ENCODE measurements at places on chromosomes 5 and 9. TPM values are rescaled to one million over a fixed set of nuclear protein-coding genes. Genes with fewer than 3 reads are reported as not detected.
A peak's percentile ranks its signal among the peaks of the same experiment; 100 is the strongest.

The DNAI1 gene
- 0.08 TPM for total RNA-seq

The MOCS2 gene
- total RNA-seq: 37.4 TPM

The SLC34A3 gene
- not detected for total RNA-seq

DNA sequence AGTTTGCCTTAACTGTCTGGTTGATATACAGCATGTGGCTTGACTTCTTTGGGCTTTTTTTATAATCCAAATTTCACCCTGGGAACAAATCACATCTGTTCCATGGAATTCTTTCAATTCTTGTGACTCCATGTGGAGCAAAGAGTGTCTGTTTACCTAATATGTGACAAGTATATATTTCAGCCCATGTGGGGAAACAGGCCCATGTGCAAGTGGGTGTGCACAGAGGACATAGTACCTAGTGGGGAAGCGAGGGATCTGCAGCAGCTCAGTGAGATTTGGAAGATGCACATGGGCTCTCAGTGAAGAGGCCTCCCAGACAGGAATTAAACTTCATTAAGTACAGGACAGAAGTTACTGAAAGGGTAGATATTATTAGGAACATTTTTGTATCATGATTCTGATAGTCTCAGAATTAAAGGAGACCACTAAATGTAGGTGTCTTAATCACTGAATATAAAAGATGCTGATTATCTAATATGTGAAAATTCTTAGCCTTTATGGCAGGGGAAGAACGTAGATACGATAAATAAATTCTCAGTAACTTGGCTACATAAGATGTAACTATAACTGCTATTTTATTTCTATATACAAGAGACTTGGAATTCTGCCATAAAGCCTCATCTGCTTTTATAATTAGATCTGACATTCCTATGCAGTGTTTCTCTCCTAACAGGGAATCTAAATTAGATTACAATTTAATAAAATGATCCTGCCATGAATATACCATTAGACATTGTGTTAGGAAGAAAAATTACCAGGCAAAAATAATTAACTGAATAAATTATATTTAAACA lies 181.2 kb downstream of the SLC12A2 start:
- H3K27ac ChIP-seq: no peak overlapping the region
- no peaks in the 10 kb centered on the region for H3K4me1 ChIP-seq
- H3K4me3 ChIP-seq: no peak overlapping the region
- no peaks in the 10 kb centered on the region for H3K27me3 ChIP-seq
- H3K36me3 ChIP-seq: peaks cover 5% of the 10 kb centered on the region

DNA sequence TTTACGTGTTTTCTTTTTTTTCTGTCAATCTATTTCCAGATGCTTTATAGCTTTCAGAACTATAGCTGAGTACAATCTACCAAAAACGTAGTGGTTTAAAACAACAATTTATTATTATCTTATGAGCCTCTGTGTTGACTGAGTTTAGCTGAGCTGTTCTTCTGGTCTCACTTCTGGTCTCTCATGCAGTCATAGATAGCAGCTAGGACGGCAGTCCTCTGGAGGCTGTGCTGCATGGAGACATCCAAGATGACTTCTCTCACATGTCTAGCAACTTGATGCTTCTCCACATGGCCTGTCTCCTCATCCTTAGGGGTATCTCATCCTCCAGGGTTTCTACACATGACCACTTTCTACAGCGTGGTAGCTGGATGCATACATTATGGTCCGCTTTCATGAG lies 22.0 kb upstream of the RAD23B start:
- H3K27me3 ChIP-seq: no peaks in the 10 kb centered on the region
- DNase-seq: no peak
- H3K4me1 ChIP-seq: peaks cover 8% of the 10 kb centered on the region

- H3K4me3 ChIP-seq: no peak overlapping the region
- DNase-seq: peak; percentile 5
- no peak overlapping the region for H3K27ac ChIP-seq
- no peaks in the 10 kb centered on the region for H3K27me3 ChIP-seq
- H3K36me3 ChIP-seq: no peaks in the 10 kb centered on the region
- H3K4me1 ChIP-seq: no peaks in the 10 kb centered on the region
Observed at GRCh38 chr9:15191378-15191777, 115.6 kb downstream of the TTC39B start.

GRCh38 chr9:5361326-5362010 lies 21.8 kb upstream of the RLN1 start:
- H3K27me3 ChIP-seq: no peaks in the 10 kb centered on the region
- DNase-seq: peak; percentile 2
- peak overlapping the region; percentile 54 for H3K27ac ChIP-seq

DNA sequence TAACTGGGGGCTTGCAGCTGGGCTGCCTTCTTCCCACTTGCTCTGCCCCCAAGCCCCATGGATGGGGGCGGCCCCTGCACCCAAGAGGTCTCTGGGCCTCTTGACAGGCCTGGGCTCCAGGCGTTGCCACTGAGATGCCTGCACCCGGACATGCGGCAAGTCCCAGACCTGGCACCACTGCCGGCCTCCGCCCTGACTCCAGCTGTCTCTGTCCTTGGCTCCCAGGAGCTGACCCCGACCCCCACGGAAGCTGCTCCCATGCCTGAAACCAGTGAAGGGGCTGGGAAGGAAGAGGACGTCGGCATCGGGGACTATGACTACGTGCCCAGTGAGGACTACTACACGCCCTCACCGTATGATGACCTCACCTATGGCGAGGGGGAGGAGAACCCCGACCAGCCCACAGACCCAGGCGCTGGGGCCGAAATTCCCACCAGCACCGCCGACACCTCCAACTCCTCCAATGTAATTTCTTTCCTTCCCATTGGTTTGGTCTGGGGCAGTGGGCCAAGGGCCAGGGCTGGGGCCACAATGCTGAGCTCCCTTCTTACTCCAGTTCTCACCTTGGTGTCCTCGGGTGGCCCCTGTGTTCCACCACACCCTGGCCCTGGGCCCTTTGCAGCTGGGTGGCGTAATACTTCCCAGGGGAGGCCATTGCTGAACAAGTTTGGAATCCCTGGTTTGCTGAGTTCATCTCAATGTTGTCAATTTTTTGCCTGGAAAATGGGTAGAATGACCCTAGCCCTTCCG lies 88.6 kb downstream of the COL5A1 start:
- no peaks in the 10 kb centered on the region for H3K27me3 ChIP-seq
- H3K36me3 ChIP-seq: peaks cover 9% of the 10 kb centered on the region
- no peak overlapping the region for H3K4me3 ChIP-seq
- no peak for DNase-seq
- peaks cover 24% of the 10 kb centered on the region for H3K4me1 ChIP-seq

All from SJCRH30 (cell line).